ENCODE measurements at places on chromosomes 1 and 21.

DNA sequence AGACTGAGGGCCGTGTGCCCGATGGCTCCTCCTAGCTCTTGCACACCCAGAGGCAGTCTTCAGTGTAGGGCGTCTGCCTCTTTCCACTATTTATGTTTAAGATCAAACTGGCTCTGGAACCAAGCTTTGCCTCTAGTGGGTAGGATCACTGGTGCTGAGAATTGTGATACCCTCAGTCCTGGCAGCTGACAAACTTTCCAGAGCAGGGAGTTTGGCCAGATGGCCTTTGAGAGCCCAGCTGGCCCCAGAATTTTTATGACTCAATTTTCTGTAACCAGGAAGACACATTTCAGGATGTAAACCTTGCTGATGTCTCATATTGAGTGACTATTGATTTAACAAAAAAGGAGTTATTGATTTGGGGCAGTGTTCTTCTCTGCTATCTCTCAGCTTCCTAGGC is 6.7 kb downstream of the COQ8A start:
- no peak for DNase-seq

DNA sequence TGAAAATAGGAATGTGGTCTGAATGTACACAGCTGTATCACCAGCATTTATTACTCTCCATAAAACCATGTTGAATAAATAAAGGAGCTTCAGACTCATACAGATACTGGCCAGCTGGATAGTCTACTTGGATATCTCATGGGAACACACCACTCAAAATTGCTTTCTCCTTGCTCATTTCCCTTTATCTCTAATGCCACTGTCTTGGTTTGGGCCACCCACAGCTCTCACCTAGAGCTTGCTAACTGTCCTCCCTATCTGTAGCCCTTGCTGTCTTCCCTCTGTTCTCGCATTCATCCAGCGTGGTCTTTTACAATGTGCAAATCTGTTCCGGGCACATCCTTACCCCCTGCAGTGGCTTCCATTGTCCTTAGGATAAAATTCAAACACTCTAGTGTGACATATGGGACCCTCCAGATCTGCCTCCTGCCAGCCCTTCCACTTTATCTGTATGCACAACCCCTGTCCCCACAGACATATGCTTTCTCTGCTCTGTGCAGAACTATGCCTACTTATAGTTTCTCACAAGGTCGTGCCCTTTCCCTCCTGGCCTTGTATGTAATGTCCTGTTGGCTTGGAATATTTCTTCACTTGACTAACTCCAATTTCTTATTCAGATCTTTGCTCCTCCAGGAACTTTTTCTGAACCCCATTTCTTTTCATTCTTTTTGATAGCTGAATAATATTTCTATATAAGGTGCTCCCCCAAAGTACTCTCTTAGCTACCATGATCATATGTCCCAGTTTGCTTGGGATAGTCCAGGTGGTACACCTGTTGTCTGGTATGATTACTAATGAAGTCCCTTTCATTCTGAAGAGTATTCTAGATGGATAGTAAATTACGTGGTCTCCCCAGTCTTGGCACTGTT is 2.9 kb downstream of the FLVCR1 start:
- DNase-seq: no peak

DNA sequence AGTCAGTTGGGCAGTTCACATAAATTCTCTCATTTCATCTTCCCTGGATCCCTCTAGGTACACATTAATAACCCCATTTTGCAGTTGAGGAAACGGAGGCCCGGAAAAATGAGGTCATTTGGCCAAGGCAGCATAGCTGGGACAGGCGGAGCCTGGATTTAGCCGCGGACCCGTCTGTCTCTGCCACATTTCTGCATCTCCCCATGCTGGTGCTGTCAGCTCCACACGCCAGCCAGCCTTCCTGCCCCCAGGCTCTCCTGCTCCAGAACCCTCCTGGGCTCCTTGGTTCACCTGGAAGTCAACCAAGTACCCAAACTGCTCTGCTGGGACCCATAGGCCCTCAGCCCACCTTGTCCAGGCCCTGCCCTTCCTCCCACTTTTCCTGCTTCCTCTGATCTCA is 7.6 kb downstream of the FOXO6 start:
- DNase-seq: no peak

GRCh38 chr1:110151175-110151669 is 928 bp downstream of the SLC6A17 start:
- no peak for DNase-seq

- DNase-seq: no peak
These were observed 47.7 kb downstream of the ST6GALNAC3 start for GRCh38 chr1:76122271-76122670.

Data from retinal pigment epithelial cell (primary cell).